ENCODE measurements at places on chromosomes 2 and 18.

DNA sequence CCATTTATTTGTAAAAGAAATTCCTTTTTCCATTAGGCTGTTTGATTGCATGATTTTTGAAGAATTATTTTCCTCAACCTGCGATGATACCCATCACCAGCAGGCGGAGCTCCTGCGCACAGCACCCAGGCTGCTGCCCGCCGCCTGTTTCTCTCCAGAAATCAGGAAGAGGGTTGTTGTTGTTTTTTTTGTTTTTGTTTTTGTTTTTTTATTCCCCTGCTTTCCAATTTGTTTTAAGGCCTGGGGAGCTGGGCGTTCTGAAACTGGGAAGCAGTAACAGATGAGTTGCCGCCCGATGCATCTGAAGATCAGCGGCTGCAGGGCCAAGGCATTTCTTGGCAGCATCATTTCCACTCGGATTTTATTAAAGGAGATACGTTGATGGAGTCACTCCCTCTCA is 132.1 kb downstream of the MBP start:
- DNase-seq, result no peak

DNA sequence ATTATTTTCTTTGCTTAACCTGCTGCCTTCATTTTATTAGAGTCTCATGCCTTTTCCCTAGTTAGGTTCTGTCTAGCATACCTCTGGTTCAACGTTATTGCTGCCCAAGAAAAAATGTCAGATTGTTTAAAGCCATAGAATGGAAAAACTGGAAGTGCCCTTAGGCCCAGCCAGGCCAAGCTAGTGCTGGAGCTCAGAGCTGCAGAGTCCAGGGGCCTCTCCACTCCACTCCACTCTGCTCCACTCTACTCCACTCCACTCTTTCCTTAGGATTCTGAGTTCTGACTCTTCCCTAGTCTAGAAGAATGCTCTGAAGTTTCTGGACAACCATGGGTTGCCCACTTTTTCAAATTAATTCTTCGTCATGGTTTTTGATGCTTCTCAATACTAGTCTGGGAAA is 155.6 kb downstream of the SETBP1 start:
- no peak for DNase-seq

DNA sequence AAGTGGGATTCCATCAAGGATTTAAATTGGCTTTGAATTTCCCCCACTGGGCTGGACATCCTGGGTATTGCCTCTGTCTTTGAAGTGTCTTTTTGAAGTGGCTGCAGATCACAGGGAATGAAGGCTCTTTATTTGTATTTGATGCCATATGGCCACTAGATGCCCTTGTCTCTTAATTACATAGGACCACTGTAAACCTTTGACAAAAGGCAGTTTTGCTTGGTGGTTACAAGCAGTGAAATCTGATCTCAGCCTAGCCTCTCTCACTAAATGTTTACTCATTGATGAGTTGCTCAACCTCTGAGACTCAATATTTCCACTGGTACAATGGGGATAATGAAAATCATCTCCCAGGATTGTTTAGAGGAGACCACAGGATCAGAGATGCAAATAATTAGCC is 102.2 kb downstream of the INSIG2 start:
- no peak for DNase-seq

GRCh38 chr2:193965263-193965662 is 1691.8 kb upstream of the SLC39A10 start:
- DNase-seq, result no peak

GRCh38 chr2:11224887-11225286 is 69.6 kb downstream of the SLC66A3 start:
- DNase-seq, result no peak

DNA sequence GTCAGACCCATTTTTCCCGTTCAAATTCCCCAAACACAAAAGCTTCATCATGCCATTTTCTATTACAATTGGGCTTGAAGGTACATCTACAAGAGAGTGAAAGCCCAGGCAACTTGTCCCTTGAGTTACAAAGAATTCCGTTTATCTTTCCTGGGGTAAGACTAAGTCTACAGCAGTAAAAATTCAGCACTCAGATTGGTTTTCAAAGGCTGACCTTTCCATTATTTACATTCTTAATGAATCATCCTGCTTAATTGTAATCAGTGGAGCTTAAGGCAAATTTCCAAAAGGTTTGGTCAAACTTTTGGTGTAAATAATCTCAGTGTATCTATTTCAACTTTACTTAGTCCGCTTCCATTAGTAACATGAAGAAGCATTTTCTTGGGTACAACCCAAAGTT is 33.4 kb upstream of the ST3GAL5 start:
- DNase-seq, result no peak

DNA sequence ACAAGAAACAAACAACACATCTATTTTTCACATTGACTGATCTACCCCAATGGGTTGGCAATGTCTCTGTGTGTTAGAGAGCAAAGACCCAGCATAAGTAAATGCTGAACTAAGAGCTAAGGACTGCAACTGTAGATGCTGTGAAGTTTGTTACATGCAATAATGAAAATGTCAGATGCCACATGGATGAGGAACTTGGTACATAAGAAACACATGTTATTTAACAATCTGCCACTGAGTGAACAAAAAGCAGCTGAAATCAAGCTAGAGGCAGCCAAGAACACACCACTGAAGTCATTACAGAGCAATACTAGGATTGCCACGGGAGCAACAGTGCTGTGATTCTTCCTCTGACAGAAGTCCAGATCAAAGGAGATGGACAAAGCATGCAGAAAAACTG is 389.4 kb downstream of the CDH2 start:
- no peak for DNase-seq

DNA sequence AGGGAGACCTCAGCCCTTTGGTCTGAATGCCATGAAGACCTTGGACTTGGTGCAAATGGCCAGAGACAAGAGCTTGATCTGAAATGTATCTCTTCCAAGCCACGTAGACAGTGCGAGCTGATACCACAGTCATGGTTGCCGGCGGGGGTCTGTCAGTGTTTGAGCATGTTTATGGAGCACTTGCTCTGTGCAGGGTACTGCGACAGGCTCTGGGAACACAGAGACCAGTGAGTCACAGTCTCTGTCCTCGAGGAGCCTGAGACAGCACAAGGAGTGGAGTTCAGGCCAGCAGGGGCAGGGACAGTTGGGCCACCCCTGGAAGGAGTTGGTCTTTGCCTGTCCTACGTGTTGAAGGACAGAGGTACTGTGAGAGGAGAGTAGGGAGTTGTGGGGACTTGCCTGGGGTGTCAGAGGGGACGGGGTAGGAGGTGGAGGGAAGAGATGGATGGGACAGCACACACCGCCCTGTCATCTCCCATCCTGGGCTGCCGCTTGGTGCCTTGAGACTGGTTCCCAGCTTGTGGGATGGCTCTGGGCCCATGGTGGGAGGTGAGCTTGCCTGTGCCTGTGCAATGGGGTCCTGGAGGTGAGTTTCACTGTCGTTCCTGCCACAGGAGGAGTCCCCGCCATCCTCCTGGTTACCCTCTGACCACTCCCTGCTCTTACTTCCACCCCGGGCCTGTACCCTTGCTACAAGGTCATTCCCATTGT is 39.5 kb downstream of the ATP6V1C2 start:
- no peak for DNase-seq

- DNase-seq, result no peak
These were observed 63.2 kb downstream of the ASB1 start for GRCh38 chr2:238489896-238490295.

- no peak for DNase-seq
These were observed 132.2 kb upstream of the ITGB6 start for GRCh38 chr2:160332318-160332717.

DNA sequence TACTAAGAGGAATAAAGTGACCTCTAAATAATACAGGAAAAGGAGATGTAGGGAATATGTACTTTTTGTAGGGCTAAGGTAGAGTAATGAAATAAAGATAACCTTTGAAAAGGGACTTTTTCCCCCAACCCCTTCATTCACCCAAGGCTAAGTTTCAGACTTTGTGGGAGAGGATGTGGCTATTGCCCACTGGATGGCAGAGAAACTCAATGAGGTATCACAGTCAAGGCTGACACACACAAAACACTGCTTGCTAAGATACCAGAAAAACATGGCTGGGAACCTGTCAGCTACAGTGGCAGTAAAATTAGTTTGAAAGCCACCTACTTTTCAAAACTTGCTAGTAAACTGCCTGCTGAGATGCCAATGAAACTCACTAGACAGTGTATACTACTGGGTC is 158.8 kb upstream of the WDSUB1 start:
- DNase-seq, result no peak

GRCh38 chr18:74316257-74317170 is 875 bp downstream of the C18orf63 start:
- peak; percentile 40 for DNase-seq

GRCh38 chr2:86468162-86469033 is 27.2 kb downstream of the KDM3A start:
- DNase-seq, result no peak

DNA sequence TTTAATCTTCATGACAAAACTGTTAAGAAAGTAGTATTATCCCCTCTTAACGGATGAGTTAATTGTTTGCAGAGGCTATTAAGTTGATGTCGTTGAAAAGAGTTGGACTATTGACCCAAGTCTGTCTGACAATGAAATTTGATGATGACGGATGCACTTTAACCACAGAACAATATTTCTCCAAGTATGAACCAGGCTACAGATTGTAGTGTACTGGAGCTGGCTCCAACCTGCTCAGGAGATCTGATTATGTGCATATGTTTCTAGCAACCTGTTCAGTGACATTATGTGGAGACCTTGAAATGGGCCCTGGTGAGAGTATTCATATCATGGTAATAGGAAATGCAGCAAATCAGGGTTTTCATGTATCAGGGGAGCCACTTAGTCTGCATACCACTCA is 174.1 kb downstream of the CDH7 start:
- DNase-seq, result no peak

- no peak for DNase-seq
These were observed 1.8 kb downstream of the B3GNT7 start for GRCh38 chr2:231397011-231397927.

GRCh38 chr18:61554117-61554776 is 221.0 kb downstream of the CDH20 start:
- DNase-seq, result no peak

DNA sequence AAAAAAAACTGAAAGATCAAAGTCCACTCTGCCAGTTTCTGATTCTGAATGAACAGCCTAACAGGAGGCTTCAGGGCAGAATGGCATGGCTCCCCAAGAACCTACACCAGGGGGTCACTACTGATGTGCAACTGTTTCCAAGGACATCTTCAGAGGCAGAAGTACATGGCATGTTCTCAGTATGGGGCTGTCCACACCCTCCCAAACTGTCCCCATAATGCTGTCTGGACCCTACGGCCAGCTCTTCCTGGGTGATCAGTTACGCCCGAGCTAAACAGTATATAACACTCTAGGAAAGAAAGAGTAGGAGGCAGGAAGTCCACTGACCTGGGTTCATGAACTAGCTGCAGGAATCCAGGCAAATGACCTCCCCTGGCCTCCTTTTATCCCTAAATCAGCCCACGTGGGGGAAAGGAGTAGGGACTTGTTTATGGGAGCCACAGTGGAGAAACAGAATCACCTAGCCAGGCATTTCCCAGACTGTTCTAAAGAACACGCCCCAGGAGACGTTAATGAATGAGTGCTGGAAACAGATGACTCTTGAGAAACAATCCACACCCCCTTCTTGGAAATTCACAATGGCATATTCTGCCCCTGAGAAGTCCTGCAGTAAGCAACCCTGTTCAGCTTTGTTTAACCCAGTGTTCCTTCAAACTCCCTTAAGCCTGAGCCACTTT is 2.5 kb downstream of the TMBIM1 start:
- no peak for DNase-seq

- no peak for DNase-seq
These were observed 55.2 kb downstream of the ZEB2 start for GRCh38 chr2:144464730-144465129.

DNA sequence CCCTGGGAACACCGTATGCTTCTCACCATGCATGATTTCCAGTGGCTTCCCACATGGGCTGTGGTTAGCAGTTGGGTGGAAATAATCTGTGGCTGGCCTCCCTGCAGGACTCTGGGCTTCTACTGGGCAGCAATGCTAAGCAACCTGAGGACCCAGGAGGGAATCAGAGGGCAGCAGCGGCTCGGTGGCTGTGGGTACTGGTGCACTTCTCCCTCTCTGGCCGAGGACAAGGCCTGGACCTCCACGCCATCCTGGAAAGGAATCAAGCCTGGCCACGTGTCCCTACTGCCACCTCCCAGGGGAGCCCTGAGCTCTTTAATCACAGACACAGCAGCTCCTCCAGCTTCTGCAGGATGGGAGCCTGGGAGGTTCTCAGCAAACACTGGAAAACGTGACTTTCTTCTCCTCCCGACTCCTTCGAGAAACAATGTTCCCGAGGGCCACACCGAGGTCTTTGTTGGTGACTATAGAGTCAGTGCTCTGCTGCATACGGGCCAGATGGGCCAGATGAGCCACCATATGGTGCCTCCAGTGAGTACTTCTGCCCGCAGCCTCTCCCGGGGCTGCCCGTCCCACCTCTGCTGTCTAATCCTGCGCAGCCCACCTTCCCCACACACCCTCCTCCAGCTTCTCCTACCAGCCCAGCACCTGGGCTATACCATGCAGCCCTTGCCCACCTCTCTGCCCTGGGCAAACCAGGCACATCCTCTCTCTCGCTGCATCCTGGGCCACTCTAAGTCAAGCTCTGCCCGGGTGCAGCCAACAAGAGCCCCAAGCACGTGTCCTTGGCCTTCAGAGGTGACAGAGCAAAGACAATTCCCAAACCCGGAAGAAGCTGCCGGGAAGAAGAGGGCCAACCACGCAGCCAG is 42.8 kb upstream of the OTOS start:
- no peak for DNase-seq

DNA sequence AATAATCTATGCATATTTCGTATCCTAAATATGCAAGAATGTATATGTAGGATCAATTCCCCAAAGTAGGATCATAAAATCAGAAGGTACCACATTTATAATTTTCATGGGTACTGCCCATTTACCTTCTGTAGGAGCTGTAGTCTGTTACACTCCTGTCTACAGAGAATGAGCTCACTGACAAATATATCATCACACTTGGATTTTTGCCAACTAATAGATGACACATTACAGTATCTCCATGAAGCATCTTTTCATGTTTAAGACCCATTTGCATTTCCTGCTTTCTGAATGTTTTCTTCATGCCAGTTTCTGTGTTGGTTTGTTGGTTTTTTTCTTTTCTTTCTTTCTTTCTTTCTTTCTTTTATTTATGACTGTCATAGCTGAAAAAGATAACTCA is 70.9 kb upstream of the EML6 start:
- DNase-seq, result no peak

GRCh38 chr2:112061299-112061698 is 6.2 kb downstream of the TMEM87B start:
- no peak for DNase-seq

GRCh38 chr18:63445037-63445436 is 22.8 kb upstream of the VPS4B start:
- no peak for DNase-seq

DNA sequence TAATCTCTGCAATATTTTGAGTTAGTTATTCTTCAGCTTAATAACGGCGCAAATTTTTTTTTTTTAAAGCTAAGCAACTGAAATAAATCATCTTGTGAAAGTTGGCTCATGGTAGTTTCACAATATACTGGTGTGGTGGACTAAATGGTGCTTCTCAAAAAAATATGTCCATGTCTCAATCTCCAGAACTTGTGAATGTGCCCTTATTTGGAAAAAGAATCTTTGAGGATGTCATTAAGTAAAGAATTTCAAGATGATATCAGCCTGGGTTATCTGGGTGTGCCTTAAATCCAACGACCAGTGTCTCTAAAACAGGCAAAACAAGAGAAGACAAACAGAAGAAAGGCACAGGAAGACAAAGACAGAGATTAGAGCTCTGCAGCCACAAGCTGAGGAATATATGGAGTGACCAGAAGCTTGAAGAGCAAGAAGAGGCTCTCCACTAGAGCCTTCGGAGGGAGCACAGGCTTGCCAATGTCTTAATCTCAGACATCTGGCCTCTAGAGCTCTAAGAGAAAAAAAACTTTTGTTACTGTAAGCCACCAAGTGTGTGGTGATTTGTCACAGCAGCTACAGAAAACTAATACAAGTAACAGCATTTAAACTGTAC is 71.4 kb downstream of the HNMT start:
- DNase-seq, result no peak
